ENCODE measurements at places on chromosomes 16 and 17.

DNA sequence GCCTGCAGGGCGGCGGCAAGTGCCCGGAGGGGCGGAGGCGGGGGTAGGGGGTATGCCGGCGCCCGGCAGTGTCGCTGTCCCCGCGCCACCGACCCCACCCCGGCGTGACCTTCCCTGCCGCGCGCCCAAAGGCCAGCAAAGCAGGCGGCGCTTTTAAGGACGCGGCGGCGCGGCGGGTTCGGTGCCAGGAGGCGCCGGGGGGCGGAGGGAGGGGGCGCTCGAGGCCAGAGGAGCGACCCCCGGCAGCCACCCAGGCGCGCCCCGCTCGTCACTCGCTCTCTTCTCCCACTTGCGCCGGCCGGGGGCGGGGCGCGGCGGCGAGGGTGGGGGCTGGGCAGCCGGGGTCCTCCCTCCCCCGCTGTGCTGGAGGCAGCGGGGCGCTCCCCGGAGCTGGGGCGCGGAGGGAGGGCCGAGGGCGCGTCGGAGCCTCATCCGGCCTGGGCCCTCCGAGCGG, 8.6 kb upstream of the BAHCC1 start:
- no peak for DNase-seq

- DNase-seq: no peak
These were observed 11.4 kb upstream of the MRPS23 start for GRCh38 chr17:57861000-57861789.

DNA sequence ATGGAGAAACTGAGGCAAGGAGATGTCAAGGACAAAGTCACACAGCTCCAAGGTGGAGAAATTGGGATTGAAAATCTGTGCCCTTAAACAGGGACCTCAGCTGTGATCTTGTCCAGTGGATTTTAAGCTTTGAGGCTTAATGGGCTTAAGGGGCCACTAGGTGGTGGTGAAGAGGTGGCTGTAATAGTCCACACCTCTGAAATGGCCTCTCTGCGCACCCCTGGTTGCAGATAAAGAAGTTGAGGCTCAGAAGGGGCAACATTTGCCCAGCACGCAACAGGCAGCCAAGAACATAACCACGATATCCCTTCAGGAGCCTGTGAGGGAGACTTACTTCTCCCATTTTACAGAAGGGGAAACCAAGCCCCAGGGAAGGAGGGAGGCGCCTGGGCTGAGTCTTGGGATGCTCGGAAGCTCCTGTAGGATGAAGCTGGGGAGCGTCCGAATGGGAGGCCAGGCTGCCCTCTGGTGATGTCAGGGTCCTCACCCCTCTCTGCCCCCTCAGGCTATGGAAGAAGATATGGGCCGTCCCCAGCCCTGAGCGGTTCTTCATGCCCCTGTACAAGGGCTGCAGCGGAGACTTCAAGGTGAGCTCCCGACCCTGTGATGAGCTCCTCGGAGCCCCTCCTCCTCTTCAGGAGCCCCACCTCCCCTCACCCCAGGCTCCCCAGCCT, 43.7 kb downstream of the IL21R start:
- DNase-seq: no peak

GRCh38 chr16:11677451-11677951, 9.2 kb downstream of the SNN start:
- DNase-seq: no peak

DNA sequence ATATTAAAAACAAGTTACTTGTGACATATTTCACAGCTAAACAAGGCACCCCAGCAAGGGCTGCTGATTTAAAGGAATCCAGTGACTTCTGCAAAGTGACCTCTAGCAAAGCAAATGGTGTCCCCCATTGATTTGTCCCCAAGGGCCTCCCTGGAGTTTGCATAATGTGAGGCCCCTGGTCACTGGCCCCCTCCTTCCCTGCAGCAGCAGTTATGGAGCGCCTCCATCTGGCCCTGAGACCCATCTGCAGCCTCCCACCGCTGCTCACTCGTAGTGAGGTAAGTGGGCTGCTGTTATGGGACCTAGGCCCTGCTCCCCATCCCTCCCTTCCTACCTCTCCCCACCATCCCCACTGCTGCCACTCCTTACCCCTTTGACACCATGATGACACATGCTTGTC, 19.6 kb upstream of the EEF2K start:
- DNase-seq: no peak

GRCh38 chr17:82217530-82218204, 5.0 kb upstream of the CCDC57 start:
- DNase-seq: no peak

GRCh38 chr16:47970291-47970931, 185.4 kb downstream of the ABCC12 start:
- DNase-seq: no peak

DNA sequence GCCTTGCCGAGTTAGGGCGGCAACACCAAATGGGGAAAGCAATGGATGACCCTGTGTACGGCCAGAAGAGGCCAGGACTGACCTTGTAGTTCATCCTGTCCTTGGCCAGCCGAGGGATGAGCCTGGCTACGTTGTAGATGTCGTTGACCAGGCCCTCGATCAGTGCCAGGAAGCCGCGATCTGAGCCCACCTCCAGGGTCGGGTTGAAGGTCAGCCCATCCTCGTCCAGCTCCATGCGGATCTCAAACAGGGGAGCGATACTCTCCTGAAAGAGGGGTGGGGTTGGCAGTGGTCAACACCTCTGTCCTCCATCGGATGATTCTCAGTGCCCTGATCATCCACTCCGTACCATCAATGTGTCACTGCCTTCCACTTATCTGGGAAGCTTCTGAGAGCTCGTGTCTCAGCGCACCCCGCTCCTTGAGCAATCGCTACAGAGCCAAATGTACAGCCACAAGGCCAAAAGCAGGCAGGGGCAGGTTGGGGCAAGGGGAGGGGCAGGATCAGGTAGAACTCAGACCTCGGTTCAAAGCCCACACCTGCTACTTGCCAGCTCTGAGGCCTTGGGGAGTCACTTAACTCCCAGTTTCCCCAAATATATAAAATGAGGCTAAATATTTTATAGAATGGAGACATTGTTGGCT, 39.9 kb downstream of the DNAH17 start:
- no peak for DNase-seq

DNA sequence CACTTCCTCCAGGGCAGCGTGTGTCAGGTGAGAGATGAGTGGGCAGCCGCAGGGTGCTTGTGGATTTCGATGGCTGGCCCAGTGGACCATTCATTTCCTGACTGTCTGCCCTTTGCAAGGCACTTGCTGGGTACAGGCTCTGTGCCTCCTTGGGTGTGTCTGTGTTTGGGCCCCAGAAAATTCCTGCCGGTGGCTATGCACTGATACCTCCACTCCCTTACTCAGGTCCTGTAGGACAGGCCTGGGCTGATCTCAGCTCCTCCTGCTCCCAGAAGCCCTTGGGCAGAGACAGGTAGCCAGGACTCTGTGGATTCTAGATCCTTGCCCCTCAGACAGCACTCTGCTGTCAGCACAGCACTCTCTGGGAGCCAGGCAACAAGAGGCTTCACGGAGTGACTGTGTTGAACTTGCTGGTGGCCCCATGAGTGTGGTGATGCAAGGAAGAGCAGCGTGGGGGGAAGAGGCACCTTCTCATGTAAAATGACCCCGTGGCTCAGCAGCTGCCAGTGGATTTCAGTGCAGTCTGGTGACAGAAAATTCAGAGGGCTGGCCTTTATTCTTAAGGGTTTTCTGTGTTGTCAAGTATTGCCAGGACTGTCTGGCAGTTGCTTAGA, 29.0 kb downstream of the PGS1 start:
- DNase-seq: no peak

All from GM12892 (cell line).